ENCODE measurements at places on chromosomes 6 and 20.

GRCh38 chr6:32191696-32192607 lies 491 bp downstream of the GPSM3 start:
- no peak for DNase-seq

DNA sequence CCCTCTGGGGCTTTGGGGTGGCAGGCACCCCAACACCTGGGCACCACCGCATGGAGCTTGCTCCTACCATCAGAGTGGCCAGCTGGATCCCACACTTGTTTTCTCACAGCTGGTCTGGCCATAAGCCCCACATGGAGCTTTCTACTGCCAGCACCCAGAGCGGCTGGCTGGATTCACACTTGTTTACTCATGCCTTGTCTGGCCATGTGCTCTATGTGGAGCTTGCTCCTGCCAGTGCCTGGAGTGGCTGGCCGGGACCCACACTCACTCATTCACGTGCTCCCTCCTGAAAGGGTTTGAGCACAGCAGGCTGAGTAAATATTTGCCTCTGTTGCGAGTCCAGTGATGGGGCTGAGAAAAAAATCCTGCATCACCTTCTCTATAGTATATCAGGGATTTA lies 487.0 kb downstream of the CD109 start:
- no peak for DNase-seq

- no peak for DNase-seq
These were observed 201.4 kb upstream of the ID4 start for GRCh38 chr6:19635728-19636127.

DNA sequence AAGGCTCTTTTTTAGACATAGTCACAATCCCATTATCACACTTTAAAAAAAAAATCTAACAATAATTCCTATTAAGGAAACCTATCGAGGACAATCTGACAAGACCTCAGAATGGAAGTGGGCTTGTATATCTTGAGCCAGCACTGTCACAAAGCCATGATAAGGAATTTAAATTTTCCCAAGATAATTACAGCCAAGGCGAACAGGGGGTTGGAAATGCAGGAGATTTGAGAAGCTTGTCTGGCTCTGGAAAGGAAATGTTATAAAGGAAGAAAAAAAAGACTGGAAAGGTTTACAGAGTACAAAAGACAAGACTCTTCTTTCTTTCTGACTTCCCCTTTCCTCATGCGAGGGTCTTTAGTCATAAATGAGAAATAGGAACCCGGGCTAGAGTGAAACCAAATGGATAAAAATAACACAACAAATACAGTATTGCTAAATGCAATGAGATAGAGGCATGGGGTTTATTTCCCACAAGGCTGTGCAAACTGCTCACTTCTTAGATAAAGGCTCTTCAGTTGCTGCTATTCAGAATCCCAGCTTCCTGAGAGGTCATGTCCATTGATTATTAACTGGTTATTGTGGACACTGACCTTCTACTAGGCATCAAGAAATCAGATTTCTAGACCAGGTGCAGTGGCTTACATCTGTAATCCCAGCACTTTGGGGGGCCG lies 13.4 kb upstream of the GHRH start:
- DNase-seq: no peak

GRCh38 chr6:8137529-8137939 lies 35.2 kb upstream of the EEF1E1 start:
- no peak for DNase-seq

- no peak for DNase-seq
These were observed 560.0 kb downstream of the C6orf118 start for GRCh38 chr6:164749221-164750064.

DNA sequence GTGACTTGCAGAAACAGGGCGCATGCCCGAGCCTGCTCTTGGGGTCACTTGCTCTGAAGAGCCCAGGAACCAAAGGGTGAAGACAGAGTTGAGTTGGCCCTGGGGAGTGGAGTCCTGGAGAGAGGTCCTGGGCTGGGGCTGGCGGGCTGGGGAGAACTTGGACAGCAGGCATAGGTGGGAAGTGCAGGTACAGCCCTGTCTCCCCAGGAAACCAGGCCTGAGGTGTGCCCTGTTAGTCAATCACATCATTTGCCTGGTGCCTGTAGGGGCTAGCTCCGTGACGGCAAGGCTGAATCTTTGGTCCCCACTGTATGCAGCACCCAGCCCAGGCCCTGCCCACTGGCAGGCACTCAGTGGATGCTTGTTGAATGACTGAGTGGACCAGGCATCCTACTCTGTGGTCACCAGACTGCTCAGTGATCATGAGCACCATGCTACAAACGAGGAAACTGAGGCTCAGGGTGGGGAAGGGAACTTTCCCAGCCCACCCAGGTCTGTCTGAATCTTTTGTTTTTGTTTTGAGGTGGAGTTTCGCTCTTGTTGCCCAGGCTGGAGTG lies 15.6 kb upstream of the NOL4L start:
- DNase-seq: no peak

DNA sequence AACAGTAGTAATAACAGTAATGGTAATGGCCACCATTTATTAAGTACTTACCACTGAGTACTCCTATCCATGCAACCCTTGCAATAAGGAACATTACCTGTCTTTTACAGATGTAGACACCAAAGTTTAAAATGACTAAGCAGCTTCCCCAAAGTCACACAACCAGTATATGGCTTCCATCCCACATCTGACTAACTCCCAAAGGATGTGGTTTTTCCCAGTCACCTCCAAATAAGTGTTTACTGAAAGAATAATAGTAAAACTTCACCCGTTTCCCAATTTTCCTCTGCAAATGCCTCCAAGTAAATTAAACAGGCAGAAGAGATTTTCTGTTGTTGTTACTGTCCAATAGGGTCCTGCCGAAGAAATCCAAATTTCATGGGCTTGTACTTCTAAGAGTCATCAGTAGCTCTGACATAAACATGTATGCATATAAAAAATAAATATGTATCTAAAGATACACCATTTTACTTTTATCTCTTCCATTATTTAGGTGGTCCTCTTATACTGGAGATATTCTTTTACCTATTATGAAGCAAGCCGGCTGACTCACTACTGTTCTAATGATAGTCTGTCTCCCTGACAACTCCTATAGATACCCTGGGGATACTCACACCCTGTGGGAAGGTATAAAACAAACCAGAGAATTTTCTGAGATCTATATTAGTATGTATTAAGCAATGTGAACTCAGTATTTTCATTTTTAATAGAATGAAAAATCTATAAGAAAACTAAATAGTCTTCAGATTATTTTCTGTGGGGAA lies 77.9 kb upstream of the ID4 start:
- DNase-seq: no peak

GRCh38 chr6:14596410-14596809 lies 478.8 kb downstream of the CD83 start:
- no peak for DNase-seq

- no peak for DNase-seq
These were observed 80.7 kb downstream of the OLIG3 start for GRCh38 chr6:137413482-137413881.

DNA sequence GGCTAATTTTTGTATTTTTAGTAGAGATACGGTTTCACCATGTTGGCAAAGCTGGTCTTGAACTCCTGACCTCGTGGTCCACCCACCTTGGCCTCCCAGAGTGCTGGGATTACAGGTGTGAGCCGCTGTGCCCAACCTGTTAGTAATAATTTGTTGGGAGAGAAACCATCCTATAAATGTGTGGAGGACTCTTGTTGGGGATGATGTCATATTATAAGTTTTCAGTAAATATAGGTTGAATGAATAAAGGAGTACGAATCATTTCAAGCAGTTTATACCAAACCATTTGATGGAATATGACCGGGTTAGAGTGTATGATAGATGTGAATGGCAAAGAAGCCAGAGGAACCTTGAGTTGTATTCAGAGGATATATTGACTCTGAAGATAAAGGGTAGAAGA lies 240.8 kb downstream of the SAMD5 start:
- DNase-seq: no peak

- no peak for DNase-seq
These were observed 35.2 kb downstream of the AK9 start for GRCh38 chr6:109655761-109656262.

DNA sequence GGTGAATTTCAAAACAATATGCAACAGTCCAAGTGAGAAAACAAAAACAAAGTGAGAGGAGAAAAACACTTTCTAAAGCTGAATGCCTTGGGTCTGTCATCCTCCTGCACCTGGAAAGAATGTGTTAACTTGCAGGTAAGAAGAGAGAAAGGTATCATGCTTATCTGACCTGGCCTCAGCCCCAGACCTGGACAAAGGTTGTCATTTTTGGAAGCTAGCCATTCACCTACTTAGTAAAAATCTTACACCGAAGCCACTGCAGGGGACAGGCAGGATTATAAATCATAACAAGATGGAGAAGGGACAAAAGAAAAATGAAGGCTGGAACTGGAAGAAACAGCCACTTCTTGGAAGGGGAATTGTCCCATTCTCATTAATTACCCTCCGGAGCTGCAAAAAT lies 69.4 kb downstream of the GFOD1 start:
- no peak for DNase-seq

DNA sequence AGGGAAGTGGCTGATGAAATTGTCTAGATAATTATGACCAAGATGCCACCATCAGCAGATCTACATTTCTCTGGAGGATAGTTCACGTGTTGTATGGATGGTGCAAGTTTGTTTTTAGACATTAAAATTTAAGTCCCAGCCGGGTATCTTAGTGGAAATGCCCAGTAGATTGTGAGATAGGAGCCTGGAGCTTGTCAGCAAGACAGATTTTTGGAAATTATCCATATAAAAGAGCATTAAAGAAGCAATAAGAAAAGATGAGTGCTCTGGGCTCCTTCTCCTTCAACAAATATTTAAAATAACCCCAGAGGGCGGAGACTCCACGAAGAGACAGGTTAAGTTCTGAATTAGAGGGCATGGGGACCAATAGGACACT lies 47.6 kb upstream of the SMLR1 start:
- DNase-seq: no peak

DNA sequence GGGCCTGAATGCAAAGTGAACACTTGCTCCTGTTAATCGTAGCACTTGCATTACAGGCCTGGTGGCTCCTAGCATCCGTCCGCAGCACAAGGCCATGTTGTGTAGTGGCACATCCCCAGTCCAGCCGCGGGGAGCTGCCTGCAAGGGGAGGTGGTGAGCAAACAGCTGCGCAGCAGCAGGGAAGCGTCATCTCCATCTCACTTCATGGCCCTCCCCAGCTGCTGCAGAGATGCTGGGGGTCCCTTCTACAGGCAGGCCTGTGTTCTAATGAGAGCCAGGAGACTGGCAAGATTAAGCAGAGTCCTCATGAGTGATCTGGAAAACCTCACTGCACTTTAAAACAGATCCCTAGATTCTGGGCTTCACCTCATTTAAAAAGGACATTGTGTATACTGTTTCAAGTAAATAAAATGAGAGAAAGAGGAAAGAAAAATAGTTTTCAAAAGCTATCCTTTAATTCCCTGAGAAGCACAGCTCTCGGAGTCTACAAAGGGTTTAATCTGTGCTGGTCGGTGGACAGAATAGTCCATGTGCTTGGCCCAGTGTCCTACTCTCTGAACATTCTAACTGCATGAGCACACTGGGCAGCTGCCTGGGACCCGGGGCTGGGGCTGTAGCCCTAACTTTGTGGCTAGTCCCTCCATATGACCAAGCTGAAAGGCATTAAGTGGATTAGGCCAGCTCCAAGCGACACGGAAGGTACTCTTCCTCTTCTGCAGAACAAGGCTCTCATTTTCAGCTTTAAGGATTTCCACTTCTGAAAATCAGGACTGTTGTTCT lies 125.8 kb downstream of the LY86 start:
- DNase-seq: no peak

- no peak for DNase-seq
These were observed 39.6 kb upstream of the SMIM8 start for GRCh38 chr6:87282743-87283142.

GRCh38 chr20:5136096-5136495 lies 9.3 kb downstream of the CDS2 start:
- no peak for DNase-seq

- no peak for DNase-seq
These were observed 59.5 kb downstream of the UTRN start for GRCh38 chr6:144344646-144345045.

GRCh38 chr6:20541382-20541781 lies 7.1 kb downstream of the CDKAL1 start:
- DNase-seq: no peak

- no peak for DNase-seq
These were observed 338.9 kb downstream of the QKI start for GRCh38 chr6:163753430-163753829.

DNA sequence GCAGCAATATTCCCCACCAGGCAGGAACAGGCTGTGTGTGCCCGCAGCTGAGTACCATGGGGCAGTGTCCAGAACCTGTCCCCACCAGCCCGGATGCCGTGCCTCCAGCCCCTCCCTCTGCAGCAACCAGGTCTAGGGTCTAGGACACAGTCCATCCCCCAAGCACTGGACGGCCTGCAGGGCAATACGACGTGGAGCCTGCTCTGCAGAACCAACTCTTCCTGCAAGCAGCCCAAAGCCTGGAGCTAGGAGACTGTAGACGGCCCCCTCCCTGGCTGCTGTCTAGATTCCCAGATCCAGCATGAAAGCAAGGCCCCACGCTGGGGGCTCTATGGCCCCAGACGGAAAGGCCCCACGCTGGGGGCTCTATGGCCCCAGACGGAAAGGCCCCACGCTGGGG lies 128.2 kb upstream of the AFDN start:
- DNase-seq: no peak

DNA sequence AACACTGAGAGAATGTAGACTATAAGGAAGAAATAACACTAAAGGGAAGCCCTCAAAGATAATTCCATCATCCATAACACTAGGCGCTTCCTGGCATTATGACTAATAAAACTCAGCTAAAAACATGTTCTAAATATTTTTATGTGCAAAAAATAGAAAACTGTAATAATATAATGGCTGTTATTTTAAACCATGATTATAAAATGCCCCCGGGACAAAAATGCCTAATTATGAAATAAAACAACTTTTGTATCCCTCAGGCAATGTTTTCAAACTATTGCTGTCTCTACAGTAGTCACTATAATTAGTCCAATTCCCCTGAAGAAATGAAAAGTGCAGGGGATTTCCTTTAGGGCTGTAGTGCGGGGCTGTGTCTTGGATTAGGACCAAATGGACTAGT lies 242.4 kb downstream of the RNF144B start:
- DNase-seq: no peak

DNA sequence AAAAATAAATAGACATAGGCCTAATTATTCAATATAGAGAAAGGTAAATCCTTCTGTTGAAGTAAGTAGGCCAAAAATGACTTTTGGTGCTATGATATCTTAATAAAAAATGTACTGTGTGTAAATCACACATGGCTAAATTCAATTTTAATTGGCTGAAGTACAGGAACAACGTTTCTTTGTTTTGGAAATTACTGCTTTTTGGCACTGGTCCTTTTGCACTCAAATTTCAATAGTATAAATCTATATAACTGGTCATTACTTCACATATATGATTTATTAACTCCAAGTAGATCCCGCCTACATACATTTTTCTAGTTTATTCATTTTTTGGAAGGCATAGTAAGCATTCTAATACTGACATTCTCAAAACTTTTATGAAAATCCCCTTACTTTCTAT lies 114.5 kb downstream of the RALGAPA2 start:
- no peak for DNase-seq
